Mammary epithelial cell (primary cell): ENCODE measurements at places on chromosomes 5 and 9. TPM values are rescaled to one million over a fixed set of nuclear protein-coding genes. Genes with fewer than 3 reads are reported as not detected.
A peak's percentile ranks its signal among the peaks of the same experiment; 100 is the strongest.

Gene HMHB1
- total RNA-seq = not detected

DNA sequence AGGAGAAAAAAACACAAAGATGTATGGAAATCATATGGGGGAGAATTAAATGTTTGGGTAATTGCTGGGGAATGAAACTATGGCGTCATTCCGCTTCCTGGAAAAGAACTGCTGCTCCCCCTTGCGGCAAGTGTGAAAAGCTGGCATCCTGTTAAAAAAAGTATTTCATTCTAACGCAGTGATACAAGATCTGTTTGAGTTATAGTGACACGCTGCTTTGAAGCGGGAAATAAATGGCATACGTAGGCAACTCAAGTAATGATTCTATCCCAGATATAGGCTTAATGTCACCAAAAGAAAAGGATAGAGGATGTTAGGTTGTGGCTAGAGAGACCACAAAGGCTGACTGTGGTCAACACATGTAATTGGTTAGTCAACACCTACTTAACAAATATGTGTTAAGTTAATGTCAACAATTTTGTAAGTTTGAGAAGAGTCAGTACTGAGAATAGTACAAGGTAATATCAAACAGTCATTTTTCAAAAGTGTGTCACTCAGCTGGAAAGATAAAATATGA is 70.2 kb upstream of the ALDH1A1 start:
- DNase-seq = peak; percentile 48

Gene PCDHB13
- total RNA-seq = 1.0 TPM

GRCh38 chr9:70506159-70506558 is 91.7 kb upstream of the KLF9 start:
- peak; percentile 43 for DNase-seq

- peak; percentile 58 for DNase-seq
These were observed 202.2 kb upstream of the DMRTA1 start for GRCh38 chr9:22244139-22245011.
